Cardiac fibroblast (primary cell): ENCODE measurements at places on chromosomes 6 and 20.

DNA sequence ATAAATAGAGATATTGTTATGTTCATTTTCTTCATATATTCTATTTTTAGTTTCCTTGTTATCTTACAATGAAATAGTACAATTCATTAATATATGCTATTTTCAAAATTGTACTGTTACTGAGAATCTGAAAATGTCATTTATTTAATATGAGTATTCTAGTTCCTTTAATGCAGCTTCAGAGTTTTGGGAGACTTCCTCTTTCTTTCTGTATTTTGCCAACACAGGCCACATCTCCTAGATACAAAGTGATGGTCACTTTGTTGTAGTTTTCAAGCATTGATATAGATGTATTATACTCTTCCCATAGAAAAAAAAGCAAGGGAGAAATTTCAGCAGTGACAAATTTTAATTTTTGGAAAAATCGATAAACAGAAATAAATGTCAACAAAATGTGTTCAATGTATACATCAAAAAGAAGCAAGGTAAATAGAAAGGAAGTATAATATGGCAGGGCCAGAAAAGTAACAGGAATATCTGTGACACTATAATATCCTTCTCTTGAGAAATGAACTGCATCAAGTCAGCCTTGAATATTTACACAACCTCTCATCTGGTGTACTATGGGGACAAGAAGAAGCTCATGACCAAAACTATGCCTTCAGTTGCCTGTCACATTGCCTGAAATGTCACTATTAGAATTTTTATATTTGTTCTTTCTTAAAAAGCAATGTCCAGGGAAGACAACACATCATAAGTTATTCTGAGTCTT, 396.0 kb downstream of the TBC1D32 start:
- no peak for DNase-seq

DNA sequence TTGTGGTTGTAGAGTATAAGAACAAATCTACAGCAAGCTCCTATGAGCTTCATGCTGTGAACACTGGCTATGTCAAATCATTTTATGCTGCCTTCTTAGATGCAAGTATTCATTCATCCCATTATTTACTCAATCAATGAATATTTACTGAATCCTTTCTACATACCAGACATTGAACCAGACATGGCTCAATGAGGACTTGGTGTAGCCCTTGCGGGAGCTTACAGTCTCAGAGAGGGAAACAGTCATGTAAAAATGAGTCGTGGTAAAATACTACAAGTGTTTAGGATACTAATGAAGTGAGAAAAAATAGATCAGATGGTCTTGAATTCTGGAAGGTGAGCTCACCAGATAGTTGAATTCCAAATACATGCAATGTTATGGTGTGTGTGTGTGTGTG, 44.8 kb upstream of the ENPP1 start:
- DNase-seq: no peak

GRCh38 chr6:90179190-90180169, 117.2 kb downstream of the BACH2 start:
- DNase-seq: peak; percentile 6

DNA sequence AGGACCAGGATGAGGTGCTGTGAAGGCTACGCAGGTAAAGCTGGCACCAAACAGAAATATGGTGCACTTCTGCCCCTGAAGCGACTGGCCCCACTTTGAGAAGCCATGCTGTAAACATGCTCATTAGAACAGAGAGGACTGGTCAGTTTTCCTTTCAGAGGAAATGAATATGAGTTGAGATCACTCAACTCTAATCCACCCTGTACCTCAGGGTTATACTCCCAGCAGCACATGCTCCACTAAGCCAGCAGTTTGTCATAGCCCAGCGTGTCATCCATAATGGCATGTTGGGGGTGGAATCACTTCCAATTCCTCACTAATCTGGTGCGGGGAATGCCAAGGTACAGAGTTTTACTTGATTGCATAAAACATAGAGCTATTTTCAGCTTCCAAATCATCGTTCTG, 98.1 kb downstream of the HIVEP2 start:
- peak; percentile 96 for DNase-seq

DNA sequence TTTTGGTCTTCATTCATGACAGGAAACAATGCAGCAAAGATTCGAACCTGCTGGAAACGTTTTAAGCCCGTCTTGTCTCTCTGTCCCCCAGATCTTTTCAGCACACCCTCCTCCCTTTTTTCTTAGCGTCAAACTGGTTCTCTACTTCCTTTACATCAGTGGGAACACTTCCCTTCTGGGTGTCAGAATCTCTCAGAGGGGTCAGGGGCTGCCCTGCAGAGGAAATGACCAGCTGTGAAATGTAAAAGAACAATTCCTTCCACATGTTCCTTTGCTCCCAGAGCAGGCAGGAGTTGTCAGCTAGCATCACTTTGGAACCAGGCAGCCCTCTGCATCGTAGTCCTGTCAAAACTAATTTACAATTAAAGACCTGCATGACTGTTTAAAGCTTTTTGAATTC, 619.0 kb downstream of the TFAP2A start:
- DNase-seq: no peak

- DNase-seq: no peak
Measured at GRCh38 chr20:48892891-48893290, 28.6 kb upstream of the ARFGEF2 start.

- DNase-seq: peak; percentile 30
Measured at GRCh38 chr6:153001767-153002612, 519 bp downstream of the MTRF1L start.

GRCh38 chr6:16228709-16229665, 9.4 kb upstream of the GMPR start:
- DNase-seq: peak; percentile 32

GRCh38 chr6:141165002-141165665, 967.6 kb upstream of the GJE1 start:
- DNase-seq: peak; percentile 3

DNA sequence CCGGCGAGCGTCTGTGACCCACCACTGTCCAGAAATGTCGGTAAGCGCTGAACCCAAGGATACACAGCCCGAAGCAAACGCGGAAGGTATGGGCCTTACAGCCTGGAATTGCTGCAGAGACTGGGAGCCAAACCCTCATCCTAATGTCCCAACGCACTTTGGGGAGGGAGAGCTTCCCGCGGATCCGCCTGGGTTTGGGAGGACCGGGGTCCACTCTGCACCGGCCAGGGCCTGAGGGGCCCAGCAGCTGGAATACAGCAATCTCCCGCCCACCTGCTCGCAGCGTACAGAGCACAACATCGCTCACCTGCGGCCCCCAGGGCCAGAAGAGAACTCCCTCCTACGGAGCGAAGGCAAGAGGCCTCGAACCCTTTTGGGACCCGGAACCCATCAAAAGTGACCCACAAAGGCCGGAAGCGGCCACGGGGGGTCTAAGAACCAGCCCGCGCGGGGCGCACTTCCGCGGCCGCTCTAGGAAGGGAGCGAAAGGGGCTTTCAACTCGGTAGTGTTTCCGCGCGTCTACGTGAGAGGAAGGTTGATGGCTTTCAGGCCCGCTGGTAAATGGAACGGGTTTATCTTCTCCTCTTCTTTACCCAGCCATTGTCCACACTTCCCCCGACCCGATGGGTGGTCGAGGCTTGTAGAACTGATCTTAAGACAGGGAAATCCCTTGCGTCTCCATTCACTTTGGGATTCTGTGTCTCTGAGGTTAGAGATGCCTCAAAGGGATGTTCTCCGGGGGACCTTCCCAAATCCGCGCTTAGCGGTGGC, at the start of gene ZSCAN12:
TSS of gene ZSCAN12 (minus strand) at position 398 of the 772 bp plus-strand sequence. CDS start 1,342 bp downstream, outside the sequence.
- DNase-seq: peak; percentile 92

GRCh38 chr6:14622085-14622484, 504.5 kb downstream of the CD83 start:
- no peak for DNase-seq

GRCh38 chr6:109314313-109314712, 68.0 kb downstream of the CD164 start:
- DNase-seq: no peak

GRCh38 chr6:129215916-129216520, 333.1 kb downstream of the LAMA2 start:
- no peak for DNase-seq

DNA sequence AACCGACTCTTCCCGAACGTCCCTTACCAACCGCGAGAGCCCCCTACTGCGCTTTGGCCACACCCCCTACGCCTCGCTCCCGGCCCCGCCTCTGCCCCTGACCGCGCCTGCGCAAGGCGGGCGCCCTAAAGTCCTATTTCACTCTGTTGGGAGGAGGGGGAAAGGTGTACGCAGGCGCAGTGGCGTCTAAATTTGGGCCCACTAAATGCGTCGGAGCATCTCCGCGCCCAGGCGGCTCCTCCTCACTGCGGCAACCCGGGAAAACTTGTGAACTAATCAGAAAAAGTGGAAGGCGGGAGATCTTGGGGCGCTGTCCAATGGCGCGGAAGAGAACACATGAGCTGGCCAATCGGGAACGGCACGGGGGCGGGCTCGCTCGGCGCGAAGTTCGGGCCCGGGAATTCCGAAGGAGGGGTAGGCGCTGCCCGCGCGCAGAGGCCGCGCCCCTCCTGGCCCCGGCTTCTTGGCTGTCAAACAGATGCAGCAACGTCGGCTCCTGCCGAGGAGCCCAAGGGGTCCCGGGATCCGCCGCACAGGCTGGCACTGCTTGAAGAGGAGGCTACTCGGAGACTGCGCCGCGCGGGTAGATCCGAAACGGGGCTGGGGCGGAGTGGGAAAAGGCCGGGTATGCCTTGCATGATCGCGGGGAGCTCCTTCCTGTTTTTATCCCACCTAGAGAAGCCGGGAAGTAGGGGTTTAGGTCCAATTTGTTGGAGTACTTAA, at the start of gene TCF19:
TSS of gene TCF19 (plus strand) at position 450 of the 723 bp plus-strand sequence. CDS start 881 bp downstream, outside the sequence.
- DNase-seq: peak; percentile 100

DNA sequence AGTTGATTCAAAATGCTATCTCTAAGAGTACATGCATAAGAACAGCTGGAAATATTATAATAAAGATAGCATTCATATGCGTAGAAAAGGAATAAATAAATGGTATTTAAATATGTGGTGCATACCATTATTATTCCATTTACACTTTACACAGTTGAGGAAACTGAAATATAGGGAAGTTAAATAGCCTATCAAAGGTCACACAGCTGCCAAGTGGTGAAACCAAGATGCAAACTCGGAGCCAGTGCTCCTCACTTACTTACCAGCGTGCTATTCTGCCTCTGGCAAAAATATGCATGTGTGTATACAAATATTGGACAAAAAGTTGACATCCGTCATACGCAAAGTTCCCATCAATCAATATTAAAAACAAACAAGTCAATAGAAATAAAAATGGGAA, 22.3 kb upstream of the ANKEF1 start:
- DNase-seq: no peak

GRCh38 chr6:136992113-136992512, 52.7 kb downstream of the IL20RA start:
- no peak for DNase-seq

GRCh38 chr6:45930420-45931040, 85.1 kb downstream of the CLIC5 start:
- peak; percentile 75 for DNase-seq

GRCh38 chr20:31664696-31665354, 27.1 kb downstream of the COX4I2 start:
- no peak for DNase-seq

- DNase-seq: peak; percentile 59
Measured at GRCh38 chr6:167547751-167548150, 222.9 kb downstream of the TTLL2 start.

DNA sequence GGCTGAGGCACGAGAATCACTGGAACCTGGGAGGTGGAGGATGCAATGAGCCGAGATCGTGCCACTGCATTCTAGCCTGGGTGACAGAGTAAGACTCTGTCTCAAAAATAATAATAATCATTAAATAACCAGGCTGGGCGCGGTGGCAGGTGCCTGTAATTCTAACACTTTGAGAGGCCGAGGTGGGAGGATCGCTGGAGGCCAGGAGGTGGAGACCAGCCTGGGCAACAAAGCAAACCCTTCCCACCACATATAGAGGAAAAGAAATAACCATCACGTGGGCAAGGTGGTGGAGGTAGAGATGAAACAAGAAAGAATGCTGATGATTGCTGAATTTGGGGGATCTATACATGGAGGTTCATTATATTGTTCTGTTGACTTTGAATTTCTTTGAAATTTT, 63.4 kb upstream of the PIM1 start:
- DNase-seq: no peak

DNA sequence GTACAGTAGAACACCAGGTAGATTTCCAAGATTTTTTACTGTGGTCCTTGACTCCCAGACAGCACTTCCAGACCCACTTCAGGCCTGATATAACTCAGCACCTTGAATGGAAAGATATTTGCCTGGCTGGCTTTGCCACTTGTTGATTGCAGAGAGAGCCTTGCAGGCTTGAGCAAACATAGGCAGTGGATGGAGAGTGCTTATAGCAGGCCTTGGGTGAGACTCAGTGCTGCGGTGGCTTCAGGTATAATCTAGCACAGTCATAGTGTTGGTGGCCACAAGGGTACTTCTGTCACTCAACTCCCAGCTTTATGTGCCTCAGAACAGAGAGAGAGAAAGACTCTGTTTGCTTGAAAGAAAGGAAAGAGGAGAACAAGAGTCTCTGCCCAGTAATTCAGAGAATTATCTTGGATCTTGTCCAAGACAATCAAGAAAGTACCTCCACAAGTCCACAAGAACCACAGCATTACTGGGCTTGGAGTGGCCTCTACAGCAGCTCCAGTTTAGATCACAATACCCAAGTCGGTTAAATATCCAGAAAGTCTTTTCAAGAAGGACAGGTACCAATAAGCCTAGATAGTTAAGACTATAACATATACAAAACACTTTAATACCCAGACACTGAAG, 70.5 kb upstream of the FKBP1C start:
- no peak for DNase-seq

- no peak for DNase-seq
Measured at GRCh38 chr20:63396300-63396699, 35.2 kb upstream of the CHRNA4 start.

DNA sequence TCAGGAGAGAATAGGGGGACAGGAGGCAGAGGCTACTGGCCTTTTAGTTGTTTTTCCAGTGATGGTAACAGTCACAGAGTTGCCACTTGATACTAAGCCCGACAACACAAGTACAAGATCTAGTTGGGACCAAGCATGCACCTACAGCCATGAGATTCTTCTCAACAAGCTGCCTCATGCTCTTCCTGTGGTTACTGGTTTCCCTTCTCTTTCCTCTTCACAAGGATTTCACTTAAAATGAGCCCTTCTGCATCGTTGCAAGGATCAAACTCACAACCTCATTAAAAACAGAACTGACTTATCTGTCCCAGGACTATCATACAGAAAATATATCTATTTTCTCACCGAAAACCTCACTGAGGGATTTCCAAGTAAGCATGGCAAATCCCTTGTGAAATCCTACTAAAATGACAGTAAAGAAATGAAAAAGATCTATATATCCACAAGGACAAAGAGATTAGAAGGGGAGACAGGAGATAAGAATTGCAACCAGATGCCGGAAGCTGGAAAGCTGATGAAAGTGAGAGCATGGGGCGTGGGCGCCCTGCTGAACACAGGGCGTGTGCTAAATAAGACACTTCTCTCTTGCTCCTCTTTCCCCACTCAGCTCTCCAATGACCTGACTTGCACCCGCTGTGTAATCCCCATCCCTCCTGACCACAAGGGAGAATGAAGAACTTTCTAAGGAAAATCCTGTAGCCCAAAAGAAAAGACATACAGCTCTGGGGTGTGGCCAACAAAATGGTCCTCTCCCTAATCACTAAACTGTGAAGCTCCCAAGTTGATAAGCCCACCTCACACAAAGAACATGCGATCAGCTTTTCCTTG, 13.4 kb downstream of the MTFR2 start:
- DNase-seq: no peak

- DNase-seq: peak; percentile 80
Measured at GRCh38 chr6:155201461-155202226, 62.2 kb upstream of the CLDN20 start.
